Activated gamma-delta T cell treated with Interleukin-2 at 50 U/mL for 16 hours (primary cell): ENCODE measurements at places on chromosomes 2 and 18.
A peak's percentile ranks its signal among the peaks of the same experiment; 100 is the strongest.

DNA sequence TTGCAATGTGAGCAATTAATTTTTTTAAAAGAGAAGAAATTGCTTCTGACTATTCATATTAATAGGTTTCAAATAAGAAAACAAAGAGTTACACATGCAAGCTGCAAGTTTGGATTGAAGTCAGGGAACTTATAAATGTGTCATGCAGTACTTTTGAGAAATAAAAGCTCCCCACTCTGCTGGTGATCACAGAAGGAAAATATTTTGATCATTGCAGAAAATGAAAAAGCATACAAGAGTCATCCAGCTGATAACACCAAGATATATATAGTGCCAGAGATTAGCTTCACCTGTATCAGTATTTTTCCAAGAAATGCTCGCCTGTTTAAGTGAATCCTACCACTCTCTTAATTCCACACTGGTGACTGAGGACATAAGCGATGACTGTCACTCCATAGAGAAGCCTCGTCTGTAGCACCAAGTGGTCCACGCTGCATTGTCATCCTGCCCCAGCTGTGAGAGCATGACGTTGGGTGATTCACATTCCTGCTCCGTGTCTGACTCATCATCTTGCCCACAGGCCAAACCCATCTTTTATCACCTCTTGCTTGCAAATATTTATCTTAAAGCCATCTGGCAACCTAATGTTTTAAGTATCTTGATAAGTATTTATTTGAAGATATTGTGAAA, 178.0 kb downstream of the ASXL3 start:
- DNase-seq = no peak

DNA sequence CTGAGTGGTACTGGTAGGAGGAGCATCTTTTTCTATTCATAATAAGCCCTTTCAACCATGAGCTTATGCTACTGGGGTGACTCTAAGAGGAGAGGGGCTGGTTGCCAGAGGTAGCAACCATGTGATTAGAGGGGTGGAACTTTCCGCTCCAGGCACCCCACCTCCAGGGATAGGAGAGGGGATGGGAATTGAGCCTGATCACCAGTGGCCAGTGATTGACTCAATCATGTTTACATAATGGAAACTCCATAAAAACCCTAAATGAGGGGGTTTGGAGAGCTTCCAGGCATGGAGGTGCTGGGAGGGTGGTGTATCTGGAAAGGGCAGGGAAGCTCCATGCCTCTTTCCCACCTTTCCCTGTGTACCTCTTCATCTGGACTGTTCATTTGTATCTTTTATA, 46.6 kb upstream of the RHOB start:
- no peak for DNase-seq

DNA sequence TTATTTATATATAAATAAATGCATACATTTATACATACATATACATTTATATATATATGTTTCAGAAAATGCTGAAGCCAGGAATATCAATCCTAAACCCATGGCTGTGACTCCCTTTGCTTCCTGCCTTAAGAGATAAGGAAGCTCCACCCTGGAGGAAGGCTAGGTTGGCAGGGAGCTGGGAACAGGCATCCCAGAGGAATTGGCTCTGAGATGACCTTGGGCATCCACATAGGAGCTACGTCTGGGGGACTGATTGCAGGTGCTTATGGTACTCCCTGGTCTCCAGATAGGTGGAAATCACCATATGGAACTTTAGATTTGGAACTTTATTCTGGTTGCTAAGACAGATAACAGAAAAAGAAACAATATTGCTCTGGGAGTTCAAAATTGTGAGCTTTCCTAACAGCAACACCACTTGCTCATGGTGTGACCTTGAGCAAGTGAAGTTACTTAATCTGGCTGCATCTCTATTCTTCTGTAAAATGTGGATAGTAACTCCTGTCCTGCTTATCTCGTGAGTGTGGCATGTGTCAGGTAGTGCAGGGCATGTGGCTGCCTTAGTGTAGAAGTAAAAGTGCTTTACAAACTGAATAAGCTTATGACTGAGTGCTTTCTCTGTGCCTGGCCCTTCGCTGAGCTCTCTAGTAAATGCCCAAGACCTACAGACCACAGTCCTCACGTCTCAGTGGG, 341.0 kb downstream of the MEIS1 start:
- DNase-seq = no peak

DNA sequence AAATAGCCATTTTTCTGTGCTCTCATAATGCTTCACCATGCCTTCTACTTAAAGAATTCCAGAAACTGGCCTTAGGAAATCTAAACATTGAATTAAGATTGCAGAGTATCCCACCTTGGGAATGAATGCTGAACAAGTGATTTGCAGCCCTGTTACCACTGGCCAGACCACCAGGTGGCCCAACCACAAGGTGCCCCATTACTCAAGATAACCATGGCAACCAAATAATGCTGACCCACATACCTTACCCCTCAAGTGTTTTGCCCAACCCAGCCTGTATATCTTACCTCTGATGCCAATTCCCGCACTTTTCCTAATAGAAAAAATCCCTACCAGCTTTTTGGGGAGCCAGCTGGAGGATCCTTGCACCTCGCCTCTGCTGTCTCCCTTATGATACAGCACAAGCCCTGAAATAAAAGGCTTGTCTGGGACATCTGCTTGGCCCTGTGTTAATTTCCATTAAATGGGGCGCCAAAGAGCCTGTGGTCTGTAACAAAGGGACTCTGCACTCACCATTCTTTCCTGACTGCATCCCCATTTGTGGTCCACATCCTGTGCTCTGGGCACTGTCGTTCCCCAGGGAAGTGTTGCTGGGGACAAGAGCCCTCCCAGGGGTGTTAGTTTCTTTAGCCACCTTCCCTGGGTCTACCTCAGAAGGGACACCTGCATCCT, 17.3 kb upstream of the KCNF1 start:
- no peak for DNase-seq

GRCh38 chr2:133433455-133434451, 134.5 kb downstream of the NCKAP5 start:
- no peak for DNase-seq

DNA sequence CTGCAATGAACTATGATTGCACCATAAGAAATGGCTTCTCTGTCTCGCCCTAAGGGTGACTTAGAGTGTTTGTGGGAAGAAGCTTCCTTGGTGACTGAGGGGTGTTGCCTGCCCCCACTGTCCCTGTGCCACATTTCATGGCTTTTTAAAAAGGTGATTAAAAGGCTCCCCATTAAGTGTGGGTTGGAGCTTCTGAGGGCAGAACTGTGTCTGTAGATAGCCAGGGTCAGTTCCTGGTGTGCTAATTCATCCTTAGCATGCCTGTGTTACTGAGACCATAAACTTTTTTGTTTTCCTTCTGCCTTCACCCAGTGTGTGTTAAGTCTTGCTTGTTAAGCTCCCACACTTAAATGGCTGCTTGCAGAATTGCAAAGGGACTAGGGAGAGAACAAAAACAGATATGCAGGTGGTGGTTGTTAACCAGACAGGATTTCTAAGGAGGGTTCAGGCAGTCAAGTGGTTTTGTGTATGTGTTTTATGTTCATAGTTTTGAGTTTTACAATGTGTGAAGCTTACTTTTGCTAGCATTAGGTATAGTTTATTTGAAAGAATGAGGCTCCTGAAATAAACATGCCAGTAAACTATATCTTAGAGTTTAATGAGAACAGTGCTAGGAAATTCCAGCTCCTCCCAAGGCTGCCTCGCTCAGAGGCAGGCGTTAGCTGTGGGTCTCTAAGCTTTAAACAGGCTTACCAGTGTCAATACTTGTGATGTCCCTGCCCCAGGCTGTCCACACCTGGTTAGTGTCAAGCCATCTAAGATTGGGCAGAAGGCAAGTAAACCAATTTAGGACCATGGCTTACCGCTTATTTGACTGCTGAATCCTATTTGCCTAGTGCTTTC, 14.5 kb downstream of the CERS6 start:
- no peak for DNase-seq

- DNase-seq = no peak
Observed at GRCh38 chr18:54647176-54647575, 56.1 kb downstream of the DYNAP start.

GRCh38 chr2:40458271-40458794, 6.4 kb upstream of the SLC8A1 start:
- no peak for DNase-seq

DNA sequence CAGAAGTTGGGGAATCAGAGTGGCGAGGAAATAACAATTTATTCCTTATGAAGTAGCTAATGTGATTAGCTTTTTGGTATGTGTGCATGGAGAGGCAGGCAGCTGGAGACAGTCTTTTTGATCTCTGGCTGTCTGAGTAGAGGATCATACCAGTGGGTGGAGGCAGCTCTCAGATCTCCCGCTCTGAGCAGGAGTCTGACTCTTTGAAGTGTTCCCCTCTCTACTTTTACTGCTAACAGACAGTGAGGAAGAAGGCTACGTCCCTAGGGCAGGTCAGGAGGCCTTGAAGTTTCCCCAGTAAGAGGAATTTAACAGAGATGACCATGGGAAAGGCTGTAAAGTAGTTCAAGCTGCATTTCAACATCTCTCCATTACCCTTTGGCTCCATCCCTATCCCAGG, 111.9 kb upstream of the REG3A start:
- no peak for DNase-seq

DNA sequence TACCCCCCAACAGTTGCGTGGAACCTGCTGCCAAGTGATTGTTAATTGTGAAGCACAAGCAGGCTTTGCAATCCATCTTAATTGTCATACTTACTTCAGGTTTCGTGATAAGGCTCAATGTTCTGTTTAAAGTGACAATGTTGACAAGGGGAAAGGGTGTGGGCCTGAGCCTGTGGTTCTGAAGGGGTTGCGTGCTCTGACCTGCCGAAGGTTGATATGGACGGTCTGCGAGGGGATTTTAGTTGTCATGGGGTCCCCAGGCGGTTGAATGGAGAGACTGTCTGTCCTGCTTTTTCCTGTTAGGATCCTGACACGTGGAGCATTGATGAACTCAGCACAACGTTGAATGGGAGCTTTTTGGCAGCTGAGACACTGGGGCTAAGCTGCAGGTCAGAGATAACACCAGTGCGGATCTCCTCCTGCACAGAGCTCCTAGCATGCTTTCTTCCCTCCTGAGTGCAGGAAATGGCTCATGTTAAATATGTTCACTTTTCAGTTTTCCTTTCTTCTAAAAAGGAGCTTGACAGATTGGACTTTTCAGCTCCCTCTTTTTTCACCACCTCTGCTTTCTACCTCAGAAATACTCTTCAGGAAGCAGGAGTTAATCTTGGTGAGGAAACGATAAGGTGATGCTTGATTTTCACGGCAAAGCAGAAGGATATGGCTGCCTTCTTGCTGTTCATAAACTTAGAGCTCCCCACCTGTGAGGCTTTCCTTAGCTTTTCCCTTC, 62.9 kb upstream of the ZEB2 start:
- no peak for DNase-seq

DNA sequence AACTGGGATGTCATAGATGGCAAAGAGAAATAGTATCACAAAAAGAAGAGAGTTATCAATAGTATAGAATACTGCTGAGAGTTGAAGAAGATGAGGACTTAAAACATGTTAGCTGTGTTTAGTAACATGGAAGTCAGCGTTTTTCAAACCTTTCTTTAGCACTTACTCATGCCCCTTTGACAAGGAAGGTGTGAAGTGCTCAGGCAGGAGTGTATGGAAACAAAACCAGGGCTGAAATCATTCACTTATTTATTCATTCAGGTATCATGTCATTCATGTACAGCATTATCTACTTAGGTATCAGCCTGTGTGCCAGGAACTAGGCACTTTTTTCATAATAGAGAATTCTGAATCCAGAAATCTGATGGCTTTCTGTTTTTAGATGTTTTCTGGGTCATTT, 27.2 kb downstream of the CD28 start:
- DNase-seq = no peak

DNA sequence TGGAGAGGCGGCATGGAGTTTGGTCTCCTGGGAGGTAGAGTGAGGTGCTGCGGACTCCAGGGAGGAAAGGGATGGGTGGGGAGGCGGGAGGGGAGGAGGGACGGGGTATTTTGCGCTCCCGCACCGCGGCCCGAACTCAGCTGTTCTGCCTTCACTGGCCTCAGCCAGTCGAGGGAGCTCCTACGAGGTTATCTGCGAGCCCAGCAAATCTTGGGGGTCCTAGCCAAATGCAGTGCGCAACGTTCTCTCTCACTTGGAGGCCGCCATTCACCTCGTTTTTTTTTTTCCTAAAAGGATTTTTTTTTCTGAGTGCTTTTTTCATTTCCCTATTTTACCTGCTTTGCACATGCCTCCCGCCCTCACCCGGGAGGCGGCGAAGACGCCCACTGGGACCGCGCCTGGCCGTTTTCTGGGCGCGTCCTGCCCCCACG, 877 bp upstream of the BCL2L11 start:
- no peak for DNase-seq

GRCh38 chr2:61707984-61708852, 145.6 kb downstream of the FAM161A start:
- no peak for DNase-seq

- peak; percentile 35 for DNase-seq
Observed at GRCh38 chr2:153478289-153479261, at the start of gene RPRM. Gene RPRM (minus strand): TSS chr2:153478762. CDS start chr2:153478565, 197 bp downstream.

DNA sequence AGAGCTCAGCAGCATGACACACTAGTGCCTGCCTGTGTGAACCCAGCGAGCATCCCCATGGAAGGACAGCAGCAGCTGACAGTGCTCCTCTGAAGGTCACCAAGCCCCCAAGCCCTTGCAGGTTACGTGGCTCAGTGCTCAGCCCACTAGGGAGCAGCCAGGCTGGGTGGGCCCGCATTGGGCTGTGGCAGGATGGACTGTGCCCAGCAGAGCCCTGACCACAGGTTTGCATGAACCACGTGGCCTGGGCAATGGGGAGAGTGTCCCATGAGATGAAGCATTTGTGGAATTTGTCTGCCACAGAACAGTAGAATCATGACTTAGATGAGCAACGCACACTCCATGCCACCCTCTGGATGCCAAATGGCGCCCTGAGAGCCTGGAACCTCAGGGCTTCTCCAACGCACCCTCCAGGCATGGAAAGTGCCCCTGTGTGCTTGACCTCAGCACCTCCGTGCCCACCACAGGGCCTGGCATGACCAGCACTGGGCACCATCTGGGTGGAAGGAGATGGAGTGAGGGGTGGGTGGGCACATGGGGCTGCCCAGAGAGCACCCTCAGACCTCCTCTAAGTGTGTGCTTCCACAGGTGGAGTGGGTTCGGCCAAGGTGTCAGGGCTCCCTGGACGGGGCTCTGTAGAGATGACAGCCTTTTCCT, 216.1 kb upstream of the RAB6C start:
- no peak for DNase-seq

DNA sequence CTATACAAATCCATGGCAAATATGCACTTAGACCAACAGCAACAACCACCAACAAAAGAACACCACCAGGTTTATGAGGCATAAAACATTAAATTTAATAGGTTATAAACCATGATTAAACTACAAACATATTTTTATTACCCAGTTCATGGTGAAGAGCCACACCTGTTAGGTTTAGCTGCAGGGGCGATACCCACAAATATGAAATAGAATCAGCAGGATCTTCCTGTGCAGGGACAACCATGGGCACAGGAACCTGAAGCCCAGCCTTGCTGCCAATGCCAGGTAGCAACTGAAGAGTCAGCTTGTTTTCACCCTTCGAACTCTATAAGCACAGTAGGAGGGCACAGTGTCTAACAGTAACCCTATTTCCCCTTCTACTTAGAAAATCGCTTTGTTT, 675.0 kb downstream of the SATB2 start:
- DNase-seq = no peak
